Activated effector memory CD4-positive, alpha-beta T cell treated with anti-CD3 and anti-CD28 coated beads, Interleukin-2, amount 50 U/mL, for 16 hours (primary cell): ENCODE measurements at places on chromosomes 5 and 9.

DNA sequence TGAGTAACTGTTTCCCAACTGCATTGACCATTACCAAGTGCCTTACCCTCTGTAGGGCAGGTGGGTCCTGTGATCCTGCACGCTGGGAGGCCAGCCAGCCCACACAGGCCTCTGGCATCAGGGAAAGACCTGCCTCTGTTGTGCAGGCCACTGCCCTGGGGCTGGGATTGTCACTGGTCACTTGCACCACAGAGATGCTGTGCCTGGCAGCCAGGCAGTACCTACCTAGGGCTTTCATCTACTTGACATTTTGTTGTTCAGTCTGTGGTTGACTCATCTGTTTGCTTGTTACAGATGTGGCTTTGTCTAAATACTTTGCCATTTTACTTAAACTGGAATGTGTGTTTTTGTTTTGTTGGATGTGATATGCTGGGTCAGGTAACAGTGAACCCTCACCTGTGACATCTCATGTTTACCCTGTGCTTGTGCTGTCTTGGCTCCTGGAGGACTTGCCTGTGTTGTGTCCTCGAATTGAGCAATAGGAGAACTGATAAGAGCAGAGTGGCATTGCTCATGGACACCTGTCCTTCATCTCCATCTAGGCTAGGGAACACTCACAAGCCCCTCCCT, 32.8 kb downstream of the SECISBP2 start:
- DNase-seq, result no peak

GRCh38 chr9:600006-600405, 241.5 kb upstream of the DMRT1 start:
- no peak for DNase-seq

DNA sequence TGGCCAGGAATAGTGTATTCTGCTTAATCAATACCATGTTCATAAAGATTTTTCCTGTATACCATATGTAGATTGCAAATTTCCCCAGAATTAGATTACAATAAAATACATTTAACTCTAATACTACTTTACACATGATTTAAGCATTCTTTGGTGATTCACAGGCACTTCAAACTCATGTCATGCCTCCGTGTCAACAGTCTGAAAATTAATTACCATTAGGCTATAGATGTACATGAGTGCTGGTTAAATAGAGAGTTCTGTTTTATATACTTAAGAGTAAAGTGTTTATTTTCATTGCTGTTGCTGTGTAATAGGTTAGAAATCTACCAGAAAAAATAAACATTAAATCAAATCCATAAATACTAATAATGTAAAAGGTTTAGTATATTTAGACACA, 159.8 kb downstream of the ZSWIM6 start:
- DNase-seq, result no peak

GRCh38 chr9:134010310-134011173, 14.7 kb upstream of the BRD3OS start:
- no peak for DNase-seq

GRCh38 chr5:62791059-62791458, 212.4 kb downstream of the LRRC70 start:
- no peak for DNase-seq

GRCh38 chr5:163379298-163380155, 57.9 kb upstream of the CCNG1 start:
- DNase-seq, result no peak

DNA sequence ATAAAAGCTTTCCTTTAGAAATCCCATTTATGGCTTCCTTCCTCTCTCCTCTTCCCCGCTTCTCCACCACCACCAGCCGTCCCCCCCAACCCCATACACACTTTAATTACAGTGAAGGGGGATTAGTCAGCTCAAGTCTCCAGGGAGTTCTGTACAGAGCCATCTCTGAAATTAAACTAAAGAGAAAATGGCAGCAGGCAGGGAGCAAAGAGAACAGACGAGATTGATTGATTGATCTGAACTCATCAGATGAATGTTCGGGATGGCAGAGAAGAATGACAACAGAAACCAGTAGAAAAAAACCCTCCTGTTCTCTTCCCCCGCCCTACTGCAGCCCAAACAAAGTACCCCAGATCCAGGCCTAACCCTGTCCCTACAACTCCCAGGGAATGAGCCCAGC, 241.7 kb upstream of the PANK3 start:
- DNase-seq, result no peak
